Activated CD8-positive, alpha-beta T cell treated with anti-CD3 and anti-CD28 coated beads for 36 hours (primary cell): ENCODE measurements at places on chromosomes 6 and 20.

GRCh38 chr6:165985281-165985805, 182.3 kb downstream of the TBXT start:
- H3K27me3 ChIP-seq, result peaks cover 39% of the 10 kb centered on the region
- DNase-seq, result no peak
- peaks cover 13% of the 10 kb centered on the region for H3K4me1 ChIP-seq
- H3K36me3 ChIP-seq, result no peaks in the 10 kb centered on the region

- peak; percentile 76 for DNase-seq
- peaks cover 56% of the 10 kb centered on the region for H3K27me3 ChIP-seq
- peaks cover 11% of the 10 kb centered on the region for H3K4me1 ChIP-seq
- peak overlapping the region; percentile 79 for H3K4me3 ChIP-seq
- no peaks in the 10 kb centered on the region for H3K36me3 ChIP-seq
These were observed 2.5 kb upstream of the TFAP2B start for GRCh38 chr6:50816115-50816675.

DNA sequence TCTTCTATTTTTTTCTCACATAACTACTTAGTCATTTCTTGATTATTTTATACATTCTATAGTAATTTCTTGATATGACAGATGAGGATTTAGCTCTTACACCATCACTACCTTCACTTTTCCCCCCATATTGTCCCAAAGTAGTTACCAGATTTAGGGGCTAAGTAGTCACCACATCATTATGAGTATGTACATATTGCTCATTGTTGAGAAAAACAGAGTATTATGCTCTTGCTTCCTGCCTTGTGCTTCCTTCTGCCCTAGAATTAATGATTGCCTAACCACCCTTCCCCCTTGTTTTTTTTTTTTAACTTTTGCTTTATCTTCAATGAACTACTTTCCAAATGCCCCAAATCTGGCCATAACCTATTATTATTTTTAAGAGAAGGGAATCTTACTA, 6.8 kb upstream of the HLA-B start:
- no peak overlapping the region for H3K27ac ChIP-seq
- no peaks in the 10 kb centered on the region for H3K36me3 ChIP-seq
- peaks cover 12% of the 10 kb centered on the region for H3K27me3 ChIP-seq
- no peak for DNase-seq
- no peak overlapping the region for H3K4me3 ChIP-seq

DNA sequence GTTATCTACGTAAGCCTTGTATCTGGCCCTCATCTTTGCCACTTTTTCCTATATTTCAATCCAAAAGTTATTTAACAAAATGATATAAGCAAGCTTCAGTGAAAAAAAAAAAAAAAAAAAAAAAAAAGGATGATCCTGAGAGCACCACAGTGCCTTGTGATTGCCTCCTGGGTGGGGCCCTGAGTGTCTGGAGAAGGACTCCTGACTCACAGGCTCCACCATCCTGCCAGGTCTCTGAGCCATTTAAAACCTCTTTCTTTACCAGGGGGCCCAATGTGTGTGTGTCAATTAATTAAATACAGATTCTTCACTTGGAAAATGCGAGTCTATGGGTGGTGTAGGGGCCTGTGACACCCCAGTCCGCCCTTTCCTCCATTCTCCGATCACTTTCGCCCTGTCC, 105.2 kb downstream of the SMOC2 start:
- H3K4me1 ChIP-seq, result no peaks in the 10 kb centered on the region
- no peak overlapping the region for H3K27ac ChIP-seq
- no peaks in the 10 kb centered on the region for H3K27me3 ChIP-seq

GRCh38 chr20:16501301-16501700, 71.9 kb downstream of the KIF16B start:
- no peaks in the 10 kb centered on the region for H3K36me3 ChIP-seq
- H3K4me3 ChIP-seq, result no peak overlapping the region
- no peaks in the 10 kb centered on the region for H3K4me1 ChIP-seq
- DNase-seq, result no peak

DNA sequence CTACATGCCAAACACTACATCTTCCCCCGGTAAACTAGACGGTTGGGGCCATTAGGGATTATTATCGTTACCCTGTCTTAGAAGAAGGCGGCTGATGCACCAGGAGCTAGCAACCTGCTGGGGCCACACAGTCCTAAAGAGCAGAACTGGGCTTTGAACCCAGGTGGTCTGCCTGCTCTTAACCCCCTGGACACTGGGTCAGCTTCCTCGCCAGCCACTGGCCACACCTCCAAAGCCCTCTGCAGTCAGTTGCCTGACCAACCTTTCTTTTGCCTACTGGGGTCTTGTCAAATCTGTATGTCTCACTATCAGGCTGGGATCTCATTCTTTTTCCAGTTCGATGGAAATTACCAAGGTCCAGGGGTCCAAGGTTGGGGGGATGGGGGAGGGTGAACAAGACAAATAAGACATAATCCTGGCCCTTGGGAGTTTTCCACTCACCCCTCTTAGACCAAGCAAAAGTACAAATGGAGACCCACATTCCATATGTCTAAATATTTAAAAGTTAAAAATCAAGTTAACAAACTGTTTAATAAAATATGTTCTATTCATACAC, 34.0 kb upstream of the FOXP4 start:
- peaks cover 17% of the 10 kb centered on the region for H3K27me3 ChIP-seq
- no peak overlapping the region for H3K4me3 ChIP-seq
- H3K27ac ChIP-seq, result no peak overlapping the region
- H3K4me1 ChIP-seq, result no peaks in the 10 kb centered on the region

DNA sequence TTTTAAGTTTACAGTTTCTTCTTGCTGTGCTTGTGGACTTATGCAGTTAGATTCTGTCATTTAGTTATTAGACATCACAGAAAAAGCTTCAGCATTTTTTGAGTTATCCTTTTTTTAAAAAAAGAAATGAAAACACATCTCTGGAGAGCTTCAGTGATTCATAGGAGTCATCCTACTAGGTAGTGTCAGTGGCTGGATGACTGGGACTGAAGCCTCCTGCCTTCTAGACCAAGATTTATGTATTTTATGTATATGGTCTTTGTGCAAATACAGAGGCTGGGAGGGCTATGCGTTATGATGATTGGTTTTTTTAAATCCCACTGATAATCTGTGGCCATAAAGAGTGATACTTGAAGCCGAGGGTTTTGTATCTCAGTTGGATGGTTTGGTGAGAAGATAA, 125.9 kb upstream of the JAG1 start:
- no peak overlapping the region for H3K27ac ChIP-seq
- H3K4me1 ChIP-seq, result no peaks in the 10 kb centered on the region
- no peak for DNase-seq
- no peaks in the 10 kb centered on the region for H3K36me3 ChIP-seq
- H3K27me3 ChIP-seq, result peaks cover 1% of the 10 kb centered on the region
- no peak overlapping the region for H3K4me3 ChIP-seq

DNA sequence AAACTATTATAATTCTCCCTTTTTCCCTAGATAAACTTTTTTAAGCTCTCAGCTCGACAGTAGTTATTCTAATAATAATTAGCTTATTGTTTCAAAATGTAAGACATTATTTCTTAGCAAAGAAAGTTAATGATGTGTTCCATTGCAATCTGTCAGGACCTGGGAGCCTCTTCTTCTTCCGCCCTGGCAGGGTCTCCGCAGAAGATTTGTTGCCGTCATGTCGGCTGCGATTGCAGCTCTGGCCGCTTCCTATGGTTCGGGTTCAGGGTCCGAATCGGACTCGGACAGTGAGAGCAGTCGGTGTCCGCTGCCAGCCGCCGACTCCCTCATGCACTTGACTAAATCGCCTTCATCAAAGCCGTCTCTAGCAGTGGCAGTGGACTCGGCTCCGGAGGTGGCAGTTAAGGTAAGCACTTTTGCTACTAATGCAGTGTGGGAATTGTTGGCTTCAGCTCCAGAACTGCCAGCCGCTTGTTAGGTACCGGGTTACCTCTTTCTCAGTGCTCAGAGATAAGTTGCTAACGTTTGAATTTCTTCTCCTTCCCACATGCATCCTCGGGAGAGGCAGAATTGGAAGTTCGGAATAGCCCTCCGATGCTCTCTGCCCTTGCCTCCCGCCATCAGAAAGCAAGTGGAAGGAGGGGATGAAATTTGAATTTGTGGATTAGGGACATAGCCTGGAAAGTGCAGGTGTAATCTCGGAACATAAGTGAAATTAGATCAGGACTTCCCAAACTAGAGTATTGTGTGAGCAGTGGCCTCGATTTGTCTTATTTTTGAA, at the start of gene CDC40:
TSS of gene CDC40 (plus strand) at position 200 of the 781 bp plus-strand sequence. CDS start at position 218, 18 bp downstream.
- H3K4me3 ChIP-seq, result no peak within 1 kb of the TSS
- peak; percentile 65 for DNase-seq
- peaks cover 10% of the 10 kb centered on the region for H3K4me1 ChIP-seq
- H3K36me3 ChIP-seq, result no peaks in the 10 kb centered on the region
- peaks cover 6% of the 10 kb centered on the region for H3K27me3 ChIP-seq

DNA sequence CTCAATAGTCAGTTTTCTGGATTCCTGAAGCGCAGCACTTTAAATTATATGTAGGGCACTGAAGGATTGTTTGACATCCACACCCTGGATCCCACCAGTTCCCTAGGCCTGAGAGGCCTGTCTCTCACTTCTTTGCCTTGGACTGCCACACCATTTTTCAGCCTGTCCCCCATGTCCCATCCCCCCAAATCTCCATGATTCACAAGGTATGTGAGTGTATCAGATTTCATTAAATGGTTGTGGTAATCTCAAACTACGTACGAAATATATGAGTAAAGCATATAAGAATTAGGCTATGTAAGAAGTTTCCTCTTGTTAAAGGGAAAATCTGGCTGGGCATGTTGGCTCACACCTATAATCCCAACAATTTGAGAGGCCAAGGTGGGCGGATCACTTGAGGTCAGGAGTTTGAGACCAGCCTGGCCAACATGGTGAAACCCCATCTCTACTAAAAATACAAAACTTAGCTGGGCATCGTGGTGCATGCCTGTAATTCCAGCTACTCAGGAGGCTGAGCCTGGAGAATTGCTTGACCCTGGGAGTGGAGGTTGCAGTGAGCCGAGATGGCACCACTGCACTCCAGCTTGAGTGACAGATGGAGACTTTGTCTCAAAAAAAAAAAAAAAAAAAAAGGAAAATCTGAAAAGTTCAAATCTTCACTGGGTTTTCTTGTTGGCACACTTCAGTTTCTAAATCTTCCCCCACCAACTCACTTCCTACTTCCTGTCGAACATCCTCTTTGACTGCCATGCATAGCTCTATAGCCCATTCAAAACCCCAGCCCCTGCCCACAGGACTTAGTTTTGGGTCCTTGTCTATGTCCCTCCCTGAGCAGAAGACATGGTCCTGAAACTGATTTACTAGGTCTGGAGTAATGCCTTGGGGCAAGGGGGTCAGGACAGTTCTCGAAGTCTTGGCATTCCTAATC, 97.3 kb upstream of the SHLD1 start:
- no peak overlapping the region for H3K4me3 ChIP-seq
- peaks cover 24% of the 10 kb centered on the region for H3K4me1 ChIP-seq
- H3K27me3 ChIP-seq, result no peaks in the 10 kb centered on the region

- H3K27ac ChIP-seq, result peak overlapping the region; percentile 82
- peak overlapping the region; percentile 50 for H3K4me3 ChIP-seq
- peaks cover 8% of the 10 kb centered on the region for H3K36me3 ChIP-seq
- H3K4me1 ChIP-seq, result peaks cover 52% of the 10 kb centered on the region
- H3K27me3 ChIP-seq, result no peaks in the 10 kb centered on the region
- peak; percentile 54 for DNase-seq
These were observed 335.7 kb downstream of the NRN1 start for GRCh38 chr6:5670811-5671561.

GRCh38 chr20:15760001-15760621, 813.1 kb downstream of the KIF16B start:
- DNase-seq, result no peak
- no peaks in the 10 kb centered on the region for H3K36me3 ChIP-seq
- no peaks in the 10 kb centered on the region for H3K27me3 ChIP-seq
- no peak overlapping the region for H3K27ac ChIP-seq

- H3K4me3 ChIP-seq, result no peak overlapping the region
- no peaks in the 10 kb centered on the region for H3K27me3 ChIP-seq
- H3K4me1 ChIP-seq, result peaks cover 13% of the 10 kb centered on the region
- H3K27ac ChIP-seq, result no peak overlapping the region
- no peak for DNase-seq
- no peaks in the 10 kb centered on the region for H3K36me3 ChIP-seq
These were observed 3.0 kb downstream of the SRC start for GRCh38 chr20:37348792-37349516.

- no peak overlapping the region for H3K27ac ChIP-seq
- H3K36me3 ChIP-seq, result peaks cover 12% of the 10 kb centered on the region
- DNase-seq, result no peak
- no peaks in the 10 kb centered on the region for H3K27me3 ChIP-seq
- H3K4me3 ChIP-seq, result no peak overlapping the region
These were observed 19.4 kb upstream of the MAN1A1 start for GRCh38 chr6:119368921-119369320.

DNA sequence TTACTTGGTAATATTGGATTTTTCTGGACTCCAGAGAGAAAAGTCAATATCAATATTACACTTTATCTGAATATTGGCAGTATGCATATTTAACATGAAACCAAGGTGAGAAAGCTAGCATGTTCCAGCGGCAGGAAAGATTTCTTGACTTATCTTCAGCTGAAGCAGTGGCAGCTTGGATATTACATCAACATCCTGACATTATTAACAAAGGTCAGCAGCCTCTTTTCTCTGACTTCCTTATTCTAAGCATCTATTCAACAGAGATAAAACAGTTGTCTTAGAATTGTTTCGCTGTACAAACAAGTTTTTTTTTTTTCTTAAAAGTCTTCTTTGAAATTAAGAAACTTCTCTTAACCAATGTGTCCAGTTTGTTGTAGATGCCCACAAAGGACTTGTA, 11.8 kb downstream of the DCBLD1 start:
- H3K27me3 ChIP-seq, result no peaks in the 10 kb centered on the region
- H3K4me1 ChIP-seq, result peaks cover 11% of the 10 kb centered on the region
- H3K27ac ChIP-seq, result no peak overlapping the region
- H3K36me3 ChIP-seq, result no peaks in the 10 kb centered on the region
- no peak for DNase-seq
- H3K4me3 ChIP-seq, result no peak overlapping the region

DNA sequence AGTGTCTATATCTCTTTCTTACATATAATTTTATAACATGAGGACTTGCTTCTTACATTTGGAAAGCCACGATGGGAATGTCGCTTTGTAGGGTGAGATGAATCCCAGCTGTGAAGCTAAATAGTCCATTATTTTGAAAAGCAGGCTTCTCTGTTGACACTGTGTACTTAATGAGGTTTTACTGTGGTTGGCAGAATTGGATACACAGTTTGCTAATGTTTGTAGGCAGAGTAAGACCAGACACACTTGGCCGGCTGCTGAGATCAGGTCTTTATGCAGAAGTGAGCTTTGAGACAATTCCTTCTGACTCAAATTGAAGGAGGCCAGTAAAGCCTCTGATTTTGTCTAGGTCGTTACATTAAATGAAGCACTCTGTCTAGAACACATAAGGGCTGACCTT, 93.0 kb downstream of the NDUFAF5 start:
- no peak for DNase-seq
- H3K27me3 ChIP-seq, result no peaks in the 10 kb centered on the region
- H3K4me3 ChIP-seq, result no peak overlapping the region
- no peaks in the 10 kb centered on the region for H3K4me1 ChIP-seq
- no peaks in the 10 kb centered on the region for H3K36me3 ChIP-seq
